ENCODE measurements at places on chromosomes 1 and 21.

DNA sequence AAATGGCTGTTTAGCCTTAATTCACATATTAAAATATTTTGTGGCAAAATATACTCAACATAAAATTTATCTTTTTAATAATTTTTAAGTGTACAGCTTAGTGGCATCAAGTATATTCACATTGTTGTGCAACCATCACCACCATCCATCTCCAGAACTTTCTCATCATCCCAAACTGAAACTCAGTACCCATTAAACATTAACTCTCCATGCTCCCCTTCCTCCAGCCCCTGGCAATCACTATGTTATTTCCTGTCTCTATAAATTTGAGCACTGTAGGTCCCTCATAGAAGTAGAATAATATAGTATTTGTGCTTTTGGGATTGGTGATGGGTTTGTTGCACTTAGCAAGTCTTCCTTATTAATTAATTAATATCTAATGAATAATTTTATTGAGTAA is 29.4 kb downstream of the CCN1 start:
- DNase-seq, result no peak

GRCh38 chr1:67717876-67718275 is 32.9 kb downstream of the GADD45A start:
- DNase-seq, result no peak

DNA sequence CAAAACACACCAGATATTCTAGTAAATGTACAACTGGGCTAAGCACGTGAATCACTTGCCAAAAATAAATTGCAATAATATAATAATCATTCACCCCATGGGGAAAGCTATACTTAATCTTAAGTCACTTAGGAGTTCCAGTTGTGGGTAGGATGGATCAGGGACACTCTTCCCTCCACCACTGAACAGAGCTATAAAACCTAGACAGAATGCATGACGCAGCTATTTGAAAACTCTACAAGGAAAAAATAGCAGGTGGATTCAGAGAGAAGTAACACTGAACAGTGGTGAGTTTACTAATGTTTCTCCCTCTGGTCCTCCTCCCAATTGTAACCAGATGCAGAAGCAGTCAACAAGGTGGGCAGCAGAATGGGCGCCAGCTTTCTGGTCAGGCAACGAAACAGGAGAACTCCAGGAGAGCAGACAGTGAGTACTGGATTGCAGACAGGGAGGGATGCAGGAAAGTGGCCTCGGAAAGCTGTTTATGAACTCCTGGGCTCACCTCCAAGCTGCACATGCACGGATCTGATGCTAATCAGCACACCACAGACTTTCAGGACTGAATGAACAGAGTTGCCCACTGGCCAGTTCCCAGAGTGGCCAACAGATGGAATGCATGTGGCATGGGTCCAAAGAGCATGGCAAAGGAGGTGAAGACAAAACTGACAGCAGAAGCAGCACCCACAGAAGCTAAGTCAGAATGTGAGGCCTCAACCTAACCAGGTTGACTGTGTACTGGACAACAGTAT is 41.4 kb downstream of the TARBP1 start:
- DNase-seq, result no peak

GRCh38 chr1:192061556-192061955 is 96.7 kb upstream of the RGS18 start:
- DNase-seq, result no peak

GRCh38 chr1:114524944-114525343 is 13.9 kb upstream of the TRIM33 start:
- DNase-seq, result no peak

GRCh38 chr1:154760469-154760933 is 109.6 kb downstream of the KCNN3 start:
- DNase-seq, result peak; percentile 90

DNA sequence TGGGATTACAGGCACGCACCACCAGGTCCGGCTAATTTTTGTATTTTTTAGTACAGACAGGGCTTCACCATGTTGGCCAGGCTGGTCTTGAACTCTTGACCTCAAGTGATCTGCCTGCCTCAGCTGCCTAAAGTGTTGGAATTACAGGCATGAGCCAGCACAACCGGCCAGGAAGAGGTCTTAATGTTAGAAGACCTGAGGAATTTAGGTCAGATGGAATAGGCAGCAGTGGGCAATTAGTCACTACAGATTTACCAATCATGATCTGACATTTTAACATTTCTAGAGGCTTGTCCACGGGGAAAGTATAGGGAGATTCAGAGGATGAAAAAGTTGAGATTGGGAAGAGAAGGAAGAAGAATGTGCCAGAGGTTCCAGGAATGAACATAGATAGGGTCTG is 8.9 kb upstream of the APP start:
- no peak for DNase-seq

DNA sequence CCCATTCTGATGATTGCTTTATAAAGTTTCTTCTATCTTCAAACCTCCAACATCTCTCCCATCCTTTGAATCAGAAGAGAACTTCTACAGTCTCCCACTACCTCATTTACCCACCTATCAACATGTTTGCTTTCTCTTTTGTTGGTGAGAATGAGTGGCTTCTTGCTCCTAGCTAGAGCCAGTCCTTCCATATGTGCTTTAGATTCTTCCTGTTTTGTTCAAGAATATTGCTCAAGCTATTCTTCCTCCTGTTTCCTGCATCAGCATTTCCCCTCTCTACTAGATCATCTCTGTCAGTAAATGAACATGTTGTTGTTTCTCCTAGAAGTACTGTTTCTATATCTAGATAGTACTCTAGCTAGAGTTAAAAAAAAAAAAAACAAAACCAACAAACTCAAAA is 6.3 kb downstream of the ATF6 start:
- no peak for DNase-seq

DNA sequence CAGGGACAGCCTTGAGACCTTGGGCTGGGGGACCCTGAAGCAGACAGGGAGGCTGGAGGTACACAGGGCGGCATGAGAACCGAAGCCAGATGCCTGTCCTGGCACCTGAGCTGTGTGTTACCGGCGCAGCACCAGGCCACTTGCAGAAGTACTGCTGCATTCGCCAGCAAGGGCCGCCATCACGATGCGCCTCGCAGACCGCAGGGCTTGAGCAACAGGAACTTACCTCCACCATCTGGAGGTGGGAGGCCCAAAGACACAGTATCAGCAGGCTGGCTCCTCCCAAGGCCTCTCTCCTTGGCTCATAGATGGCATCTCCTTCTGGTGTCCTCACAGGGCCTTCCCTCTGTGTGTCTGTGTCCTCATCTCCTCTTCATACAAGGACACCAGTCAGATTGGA is 90.1 kb downstream of the PRDM16 start:
- DNase-seq, result no peak

DNA sequence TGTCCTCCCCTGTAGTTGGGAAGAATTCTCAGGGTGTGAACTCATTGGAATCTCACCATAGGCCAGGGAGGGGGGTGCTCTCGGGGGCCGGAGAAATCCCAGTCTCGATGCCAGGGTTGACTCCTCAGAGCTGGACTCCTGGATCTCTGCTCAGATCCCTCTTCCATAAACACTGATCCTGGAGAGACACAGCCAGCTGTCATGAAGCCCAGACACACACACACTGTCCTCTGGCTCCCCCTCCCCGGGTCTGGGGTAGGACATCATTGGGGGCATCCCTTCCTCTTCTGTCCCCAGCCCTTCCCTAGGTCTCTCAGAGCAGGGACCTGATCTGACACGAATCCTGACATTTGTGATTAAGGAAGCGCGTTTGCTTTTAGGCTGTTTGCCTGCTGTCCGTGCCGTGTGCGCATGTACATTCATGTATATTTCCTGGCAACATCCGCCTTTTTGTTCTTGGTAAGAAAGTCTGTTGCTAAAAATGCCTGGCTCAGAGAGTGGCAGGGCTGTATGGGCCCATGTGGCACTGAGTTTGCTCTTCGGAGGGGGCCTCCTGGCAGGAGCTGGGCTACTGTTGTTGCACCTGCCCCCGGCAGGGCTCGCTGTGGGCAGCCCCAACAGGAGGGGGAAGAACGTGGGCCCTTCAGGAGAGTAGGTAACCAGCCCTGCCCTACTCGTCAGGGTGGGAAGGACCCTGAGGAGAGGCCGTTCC is 45.4 kb upstream of the SELENON start:
- peak; percentile 22 for DNase-seq

GRCh38 chr1:221797506-221797905 is 55.6 kb upstream of the DUSP10 start:
- DNase-seq, result no peak

GRCh38 chr1:212040629-212041412 is 5.3 kb downstream of the DTL start:
- DNase-seq, result no peak
